ENCODE measurements at places on chromosomes 4 and X.

GRCh38 chr4:128332081-128332480 is 44.5 kb upstream of the PGRMC2 start:
- no peak for DNase-seq

DNA sequence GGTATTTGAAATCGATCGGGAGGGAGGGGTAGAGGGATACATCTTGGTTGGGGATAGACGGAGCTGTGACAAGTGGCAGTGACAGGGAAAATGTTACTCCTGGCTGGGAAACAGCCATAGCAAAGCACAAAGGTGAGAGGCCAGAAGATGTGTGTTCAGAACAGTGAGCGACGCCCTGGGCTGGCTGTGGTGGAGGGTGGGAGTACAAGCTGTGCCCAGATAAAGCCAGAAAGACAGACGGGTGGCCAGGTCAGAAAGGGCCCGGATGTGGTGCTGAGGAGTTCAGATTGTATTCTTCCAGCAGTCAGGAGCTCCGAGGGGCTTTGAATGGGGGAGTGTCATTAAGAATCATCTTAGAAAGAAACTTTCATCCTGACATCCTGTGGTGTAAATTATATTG is 27.9 kb downstream of the CCDC149 start:
- DNase-seq: no peak

DNA sequence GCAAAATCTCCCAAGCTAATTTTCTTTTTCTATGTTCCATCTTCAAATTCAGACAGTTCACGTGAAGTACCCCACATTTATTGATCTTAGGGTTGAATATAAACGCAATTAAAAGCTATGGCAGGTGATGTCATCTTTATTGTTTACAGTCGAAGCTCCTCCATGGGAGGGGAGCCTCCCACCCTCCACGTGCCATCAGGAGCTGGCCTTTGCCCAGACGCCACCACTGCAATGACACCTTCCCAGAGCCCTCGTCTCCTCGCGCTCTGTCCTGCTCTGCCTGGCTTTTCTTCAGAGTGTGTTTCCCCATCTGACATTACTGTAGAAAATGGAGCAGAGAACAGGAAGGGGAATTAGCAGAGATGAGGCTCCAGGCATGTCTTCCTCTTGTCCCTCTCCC is 18.8 kb upstream of the CYP4V2 start:
- no peak for DNase-seq

DNA sequence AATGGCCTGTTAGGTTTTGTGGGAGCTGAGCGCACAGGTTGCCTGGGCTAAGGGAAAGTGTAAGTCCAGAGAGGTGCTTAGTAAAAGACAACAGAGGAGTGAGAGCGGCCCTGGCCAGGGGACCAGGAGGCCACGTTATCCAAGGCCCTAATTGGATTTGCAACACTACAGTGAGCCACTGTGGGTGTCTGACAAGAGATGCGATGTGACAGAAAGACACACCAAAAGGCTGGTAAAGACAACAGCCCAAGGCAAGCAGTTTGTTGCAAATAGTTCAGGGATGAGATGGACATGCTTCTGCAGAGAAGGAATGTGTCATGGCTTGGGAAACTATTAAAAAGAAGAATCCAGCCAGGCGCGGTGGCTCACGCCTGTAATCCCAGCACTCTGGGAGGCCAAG is 162.7 kb upstream of the KIT start:
- no peak for DNase-seq

DNA sequence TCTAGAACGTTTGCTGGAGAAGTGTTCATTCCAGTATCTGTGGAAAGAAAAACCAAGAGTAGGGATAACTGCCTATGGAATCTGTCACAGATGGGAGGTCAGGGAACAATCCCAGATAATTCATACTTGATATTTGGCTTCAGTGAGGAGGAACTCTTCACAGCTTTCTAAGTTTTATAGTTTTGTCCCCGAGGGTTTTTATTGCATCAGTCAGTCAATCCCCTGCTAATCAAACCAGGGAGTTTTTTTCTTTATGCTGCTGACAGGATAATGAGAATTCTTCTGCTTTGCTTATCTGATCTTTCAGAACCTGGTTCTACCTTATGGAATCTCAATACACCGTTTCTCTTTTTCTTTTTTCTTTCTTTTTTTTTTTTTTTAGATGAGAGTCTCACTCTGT is 633 bp upstream of the TRIML2 start:
- no peak for DNase-seq

- DNase-seq: no peak
Measured at GRCh38 chr4:153248641-153249198, 44.5 kb downstream of the TRIM2 start.

- DNase-seq: no peak
Measured at GRCh38 chrX:121851033-121851432, 803.6 kb downstream of the GLUD2 start.

DNA sequence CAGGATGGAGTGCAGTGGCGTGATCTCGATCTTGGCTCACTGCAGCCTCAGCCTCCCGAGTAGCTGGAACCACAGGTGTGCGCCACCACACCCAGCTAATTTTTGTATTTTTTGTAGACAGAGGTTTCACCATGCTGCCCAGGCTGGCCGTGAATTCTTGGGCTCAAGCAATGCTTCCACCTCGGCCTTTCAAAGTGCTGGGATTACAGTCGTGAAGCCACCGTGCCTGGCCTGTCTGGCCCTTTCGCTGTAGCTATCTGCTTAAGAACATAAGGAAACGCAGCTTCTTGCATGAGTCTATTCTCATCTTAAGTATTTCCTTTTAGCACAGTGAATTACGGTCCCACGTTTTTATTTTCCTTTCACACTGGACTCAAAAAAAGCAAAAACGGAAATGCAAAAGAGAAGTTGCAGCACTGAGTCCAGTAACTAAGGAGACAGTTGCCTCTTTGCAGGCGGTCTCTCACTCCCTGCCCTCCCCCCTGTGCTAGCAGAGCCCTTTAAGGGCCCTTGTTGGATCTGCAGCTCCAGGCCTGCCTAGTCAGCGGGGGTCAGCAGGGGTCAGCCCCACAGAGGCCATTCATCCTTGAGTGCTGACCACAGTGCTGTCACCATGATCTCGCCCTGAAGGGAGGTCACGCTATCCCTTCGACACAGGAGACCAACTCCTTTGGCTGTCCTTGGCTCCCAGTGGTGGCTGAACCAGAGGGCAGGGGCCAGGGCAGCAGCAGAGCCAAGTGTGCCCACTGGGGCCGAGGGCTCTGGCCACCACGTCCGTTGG is 21.8 kb upstream of the TBC1D14 start:
- no peak for DNase-seq

GRCh38 chr4:11765849-11766453 is 337.3 kb upstream of the HS3ST1 start:
- no peak for DNase-seq

GRCh38 chrX:9189286-9189685 is 155.4 kb upstream of the FAM9B start:
- DNase-seq: no peak

DNA sequence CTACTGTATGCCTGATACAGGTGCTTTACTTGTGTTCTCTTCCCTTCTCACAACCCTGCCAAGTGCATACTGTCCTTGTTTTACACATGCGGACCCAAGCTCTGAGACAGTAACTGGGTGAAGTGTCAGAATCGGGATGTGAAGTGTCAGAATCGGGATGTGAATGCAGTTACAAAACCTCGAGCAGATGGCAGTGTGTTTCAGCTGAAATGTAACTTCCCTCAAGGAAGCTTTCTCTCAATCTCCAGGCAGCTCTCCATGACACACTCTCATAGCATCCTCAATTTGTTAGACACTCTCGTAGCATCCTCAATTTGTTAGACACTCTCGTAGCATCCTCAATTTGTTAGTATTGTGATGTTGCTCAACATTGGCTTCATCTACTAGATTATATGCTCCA is 1.1 kb upstream of the HPSE start:
- DNase-seq: no peak

- DNase-seq: no peak
Measured at GRCh38 chr4:112889619-112890527, 159.6 kb upstream of the ANK2 start.

- no peak for DNase-seq
Measured at GRCh38 chr4:153931804-153932203, 142.9 kb upstream of the SFRP2 start.

DNA sequence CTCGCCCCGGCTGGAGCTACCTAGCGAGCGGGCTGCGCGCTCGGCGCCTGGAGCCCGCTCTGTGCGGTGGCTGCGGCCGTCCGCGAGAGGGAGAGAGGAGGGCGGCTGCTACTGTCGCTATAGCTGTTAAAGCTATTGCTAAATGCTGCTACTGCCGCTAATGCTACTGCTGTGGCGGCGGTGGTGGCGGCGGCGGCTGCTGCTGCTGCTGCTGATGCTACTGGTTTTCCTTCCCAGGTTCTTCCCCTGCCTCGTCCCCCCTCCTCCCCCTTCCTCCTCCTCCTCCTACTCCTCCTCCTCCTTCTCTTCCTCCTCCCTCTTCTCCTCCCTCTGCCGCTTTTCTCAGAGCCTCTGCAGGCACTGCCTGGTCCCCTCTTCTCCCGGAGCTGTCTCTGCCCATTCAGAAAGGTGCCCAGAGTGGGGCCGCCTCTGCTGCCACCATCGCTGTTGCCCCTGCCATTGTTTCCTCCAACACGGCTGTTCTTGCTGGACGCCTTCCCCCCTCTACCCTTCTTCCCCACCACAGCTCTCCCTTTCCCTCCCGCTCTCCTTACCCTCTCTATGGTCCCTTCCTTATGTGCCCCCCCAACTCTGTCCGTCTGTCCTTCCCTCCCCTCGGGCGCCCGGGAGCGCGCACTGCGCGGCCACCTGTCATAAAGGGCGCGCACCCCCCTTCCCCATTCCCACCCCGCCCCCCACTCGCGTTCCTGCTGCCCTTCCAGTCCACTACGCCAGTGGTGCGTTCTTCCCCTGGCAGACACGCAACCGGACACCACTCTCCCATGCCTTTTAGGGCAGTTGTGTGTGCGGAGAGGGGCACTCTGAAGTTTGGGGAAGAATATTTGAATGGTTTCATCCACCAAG is at the start of gene NEXMIF:
TSS of gene NEXMIF (minus strand) at position 228 of the 864 bp plus-strand sequence.
- DNase-seq: no peak

DNA sequence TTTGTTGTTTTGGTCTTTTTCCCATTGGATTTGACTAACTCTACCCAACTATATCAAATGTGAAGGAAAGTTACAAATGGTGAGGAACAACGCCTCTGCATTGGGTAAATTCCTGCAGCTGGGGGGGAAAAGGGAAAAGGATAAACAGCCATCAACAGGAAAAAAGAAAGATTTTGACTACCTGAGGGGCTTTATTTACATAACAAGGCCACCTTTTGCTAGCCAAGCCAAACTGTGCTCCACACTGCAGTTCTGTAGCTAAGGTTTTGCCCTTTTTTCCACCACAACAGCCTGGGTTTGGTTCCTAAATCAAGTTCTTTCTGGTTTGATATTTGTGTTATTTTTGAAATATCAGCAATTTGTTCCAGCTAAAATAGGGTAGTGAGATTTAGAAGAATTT is 40.8 kb downstream of the RHOXF2B start:
- no peak for DNase-seq

DNA sequence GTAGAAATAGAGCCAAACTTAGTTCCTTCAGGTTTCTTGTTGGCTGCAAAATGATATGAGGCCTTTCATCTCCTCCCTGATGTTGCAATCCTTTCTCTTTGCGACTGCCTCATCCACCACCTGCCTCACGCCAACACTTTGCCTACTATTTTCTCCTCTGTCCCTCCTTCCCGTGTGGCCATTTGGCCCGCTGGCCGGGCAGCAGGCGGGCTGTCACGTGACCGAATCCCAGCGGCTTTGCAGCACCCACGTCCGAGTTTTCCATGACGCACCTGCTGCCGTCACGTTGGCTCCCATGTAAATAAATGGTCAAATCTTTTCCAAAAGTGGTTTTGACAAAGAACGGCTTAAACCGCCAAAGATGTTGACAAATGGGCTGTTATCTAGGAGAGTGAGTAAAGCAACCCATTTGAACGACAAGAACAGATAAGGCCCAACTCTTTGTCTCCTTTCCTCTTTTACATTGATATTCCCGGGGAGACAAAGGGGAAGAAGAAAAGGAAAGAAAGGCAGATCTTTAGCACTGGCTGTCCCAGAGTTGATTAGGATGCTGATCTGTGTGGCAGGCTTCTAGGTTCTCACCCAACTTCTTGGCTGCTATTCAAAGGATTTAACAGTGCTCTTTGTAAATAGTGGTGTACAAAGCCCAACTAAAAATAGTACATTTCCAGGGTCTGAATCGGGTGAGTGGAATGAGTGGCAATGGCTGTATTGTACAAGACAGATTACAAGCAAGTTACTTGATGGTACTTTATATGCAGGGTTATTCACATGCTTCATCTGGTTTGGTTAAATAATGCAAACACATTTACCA is 174.2 kb upstream of the JADE1 start:
- DNase-seq: no peak

GRCh38 chrX:129719268-129719667 is 19.5 kb upstream of the XPNPEP2 start:
- no peak for DNase-seq

DNA sequence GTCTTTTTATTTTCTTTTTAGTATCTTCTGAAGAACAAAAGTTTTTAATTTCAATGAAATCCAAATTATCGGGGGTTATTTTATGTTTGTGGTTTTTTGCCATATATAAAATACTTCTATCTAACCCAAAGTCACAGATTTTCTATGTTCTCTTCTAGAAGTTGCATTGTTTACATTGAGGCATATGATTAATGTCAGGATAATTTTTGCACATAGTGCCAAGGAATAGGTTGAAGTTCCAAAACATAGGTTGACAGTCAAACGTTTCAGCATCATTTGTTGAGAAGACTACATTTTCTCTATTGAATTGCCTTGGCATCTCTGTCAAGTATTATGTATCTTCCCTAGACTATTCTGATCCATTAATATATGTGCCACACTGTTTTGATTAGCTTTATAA is 64.5 kb downstream of the ANKRD17 start:
- DNase-seq: no peak

- no peak for DNase-seq
Measured at GRCh38 chr4:24876431-24876830, 36.4 kb downstream of the CCDC149 start.

DNA sequence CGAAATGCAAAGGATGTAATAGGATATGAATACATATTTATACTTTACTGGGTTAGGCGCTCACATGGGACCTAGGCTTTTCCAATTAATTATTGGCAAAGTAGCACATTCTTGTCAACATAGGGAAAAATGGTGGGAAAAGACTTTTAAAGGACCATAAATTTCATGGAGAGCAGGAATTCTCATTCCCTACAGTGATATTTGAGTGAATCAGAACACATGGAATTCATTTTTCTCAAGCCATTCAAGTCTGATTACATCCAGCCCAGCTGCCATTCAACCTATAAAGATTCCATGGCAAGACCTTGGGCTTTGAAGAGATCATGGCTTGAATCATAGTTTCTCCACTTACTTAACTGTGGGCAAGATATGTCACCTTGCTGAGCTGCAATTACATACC is 150.4 kb downstream of the SOWAHB start:
- no peak for DNase-seq

GRCh38 chrX:108235986-108236385 is 144.4 kb downstream of the ATG4A start:
- no peak for DNase-seq

- no peak for DNase-seq
Measured at GRCh38 chr4:158778156-158778711, 9.4 kb downstream of the FNIP2 start.

Data from stimulated activated CD8-positive, alpha-beta memory T cell treated with anti-CD3 and anti-CD28 coated beads, Interleukin-7, amount 100 ng/mL, for 24 hours (primary cell).